ENCODE measurements at places on chromosomes 16 and 17.

DNA sequence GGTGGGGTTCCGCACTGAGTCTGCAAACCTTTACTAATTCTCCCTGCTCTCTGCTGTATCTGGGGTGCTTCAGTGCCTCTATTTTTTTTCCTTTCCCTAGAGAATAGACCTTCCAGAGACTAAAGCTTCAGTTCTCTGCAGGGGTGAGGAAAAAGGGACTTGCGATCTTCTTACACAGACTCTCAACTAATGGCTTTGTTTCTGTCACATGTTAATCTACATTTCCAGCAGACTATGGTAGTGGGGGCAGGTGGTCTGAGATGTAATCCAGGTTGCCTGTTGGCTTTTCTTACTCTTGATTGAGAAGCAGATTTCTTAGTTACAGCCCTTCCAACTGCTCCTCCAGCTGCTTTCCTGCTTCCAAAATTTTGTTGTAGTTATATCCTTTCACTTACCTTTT is 229.0 kb upstream of the NLRP1 start:
- no peak for DNase-seq

DNA sequence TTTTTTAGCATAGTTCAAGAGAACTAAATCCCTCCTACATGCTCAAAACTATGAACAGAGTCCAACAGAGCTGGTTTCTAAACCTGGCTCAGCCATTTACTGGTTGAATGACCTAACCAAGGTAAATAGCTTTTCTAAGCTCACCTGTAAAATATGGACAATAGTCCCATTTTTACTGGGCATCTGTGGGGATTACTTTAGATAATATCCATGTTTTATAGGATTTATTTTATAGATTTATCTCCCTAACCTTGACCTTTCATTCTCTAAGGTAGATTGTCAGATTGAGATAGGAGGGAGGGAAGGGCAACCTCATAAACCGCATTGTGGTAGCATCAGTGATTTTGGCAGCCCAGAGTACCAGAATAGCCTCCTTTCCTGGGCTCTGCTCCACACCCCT is 178.5 kb upstream of the TOX3 start:
- DNase-seq = no peak

DNA sequence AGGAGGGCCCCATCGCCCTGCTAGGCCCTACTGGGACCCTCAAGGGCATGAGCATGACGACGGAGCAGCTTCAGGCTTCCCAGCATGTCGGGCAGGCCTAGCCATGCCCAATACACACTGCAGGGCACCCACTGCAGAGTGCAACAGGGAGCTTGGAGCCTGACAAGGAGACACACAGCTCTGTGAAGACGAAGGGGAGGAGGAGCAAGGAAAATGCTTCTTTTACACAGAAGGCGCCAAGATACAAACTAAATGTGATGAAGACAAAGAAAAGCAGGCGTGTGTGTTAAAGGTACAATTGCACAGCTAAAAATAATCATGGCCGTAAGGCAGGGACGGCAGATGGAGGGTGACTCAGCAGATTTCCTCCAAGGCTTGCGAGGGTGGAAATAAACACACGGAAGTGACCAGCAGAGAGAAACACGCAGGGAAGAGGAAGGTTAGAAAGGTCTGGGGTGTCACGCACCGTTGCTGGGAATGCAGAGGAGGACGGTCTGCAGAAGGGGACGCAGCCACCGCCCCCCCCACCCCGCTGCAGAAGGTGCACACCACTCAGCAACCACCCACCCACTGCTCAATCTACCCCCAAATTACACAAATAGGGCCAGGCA is 108.5 kb downstream of the ZNF778 start:
- DNase-seq = no peak

DNA sequence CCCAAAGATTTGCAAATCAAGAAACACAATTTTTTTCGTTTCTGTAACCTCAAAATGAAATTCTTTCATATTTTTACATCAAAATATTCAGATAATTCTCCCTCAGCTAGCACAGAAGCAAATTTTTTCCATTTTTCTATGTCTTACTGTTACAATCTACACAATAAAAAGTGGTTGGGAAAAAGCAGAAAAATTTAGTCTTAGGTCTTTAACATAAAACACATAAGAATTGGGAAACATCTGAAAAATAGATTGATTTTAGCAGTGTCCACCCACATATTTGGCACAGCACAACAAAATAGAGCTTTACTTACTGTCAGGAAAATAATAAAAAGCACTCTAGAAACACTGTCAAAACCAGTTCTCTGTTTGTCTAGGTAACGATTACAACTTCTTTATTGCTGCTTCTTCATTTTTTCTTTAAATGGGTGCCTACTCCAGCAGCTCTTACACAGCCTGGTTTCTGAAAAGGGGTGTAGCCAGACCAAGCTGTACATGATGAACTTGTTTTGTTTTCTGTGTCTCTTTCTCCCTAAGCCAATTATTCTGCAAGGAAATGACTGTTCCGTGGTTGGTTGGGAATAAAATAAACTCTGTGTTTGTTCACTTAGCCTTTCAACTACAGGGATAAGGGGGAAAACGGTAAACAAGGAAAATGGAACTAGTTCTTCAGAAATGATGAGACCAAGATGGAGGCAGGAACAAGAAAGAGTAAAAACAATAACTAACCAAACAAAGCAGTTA is at the start of gene ABCA6:
Gene ABCA6, minus strand, starts transcription at position 465 of the 744 bp plus-strand sequence. CDS start 1,192 bp downstream, outside the sequence.
- no peak for DNase-seq

GRCh38 chr17:75439287-75439686 is 17.1 kb upstream of the TMEM94 start:
- DNase-seq = no peak
